ENCODE measurements at places on chromosomes 3 and 15. TPM values are rescaled to one million over a fixed set of nuclear protein-coding genes. Genes with fewer than 3 reads are reported as not detected.
A peak's percentile ranks its signal among the peaks of the same experiment; 100 is the strongest.

- DNase-seq: no peak
- H3K36me3 ChIP-seq: no peaks in the 10 kb centered on the region
- no peak overlapping the region for H3K4me3 ChIP-seq
- H3K27me3 ChIP-seq: peaks cover 3% of the 10 kb centered on the region
These were observed 108.3 kb upstream of the ETV5 start for GRCh38 chr3:186216900-186217819.

The PLIN1 gene
- 0.44 TPM for total RNA-seq

DNA sequence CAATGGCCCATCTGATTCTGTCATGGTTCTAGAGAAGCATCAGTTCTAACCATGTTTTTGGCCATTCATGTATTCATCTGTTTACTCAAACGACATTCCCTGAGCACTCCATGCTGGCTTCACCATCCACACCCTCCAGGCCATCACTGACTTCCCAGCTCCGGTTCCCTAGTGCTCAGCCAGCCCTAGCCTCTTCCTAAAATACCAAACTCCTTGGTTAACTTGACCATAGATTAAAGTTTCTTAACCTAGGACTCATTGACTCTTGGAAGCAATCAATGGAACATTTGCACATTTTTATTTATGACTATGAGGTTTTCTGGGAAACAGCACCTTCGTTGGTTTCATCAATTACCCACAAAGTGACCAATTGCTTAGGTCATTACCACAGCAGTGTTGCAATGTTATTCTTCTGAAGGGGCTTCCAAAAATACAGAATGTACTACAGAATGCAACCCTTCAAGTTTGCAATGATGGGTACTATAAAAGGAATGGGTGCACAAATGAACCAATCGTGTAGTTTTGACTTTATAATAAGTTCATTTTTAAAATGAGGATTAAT is 27.2 kb upstream of the SLC25A36 start:
- no peak for DNase-seq
- no peak overlapping the region for H3K4me3 ChIP-seq
- peaks cover 7% of the 10 kb centered on the region for H3K27me3 ChIP-seq
- no peaks in the 10 kb centered on the region for H3K36me3 ChIP-seq

DNA sequence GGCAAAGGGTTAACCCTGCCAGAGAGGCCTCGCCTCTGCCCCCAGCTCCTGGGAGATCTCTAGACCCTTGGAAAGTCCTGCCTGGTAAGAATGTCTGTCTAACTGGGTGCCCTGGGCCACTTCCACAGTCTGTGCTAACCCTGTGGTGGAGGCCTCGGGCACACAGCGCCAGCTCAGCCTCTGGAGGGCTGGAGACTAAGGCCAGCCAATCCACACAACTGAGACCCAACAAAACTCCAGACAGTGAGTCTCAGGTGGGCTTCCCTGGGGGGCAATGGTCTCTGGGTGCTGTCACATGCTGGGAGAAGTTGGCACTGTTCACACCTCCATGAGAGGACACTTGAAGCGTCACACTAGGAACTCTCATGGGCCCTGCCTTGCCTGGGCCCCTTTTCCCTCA is 19.5 kb downstream of the ZXDC start:
- no peaks in the 10 kb centered on the region for H3K27me3 ChIP-seq
- no peaks in the 10 kb centered on the region for H3K4me1 ChIP-seq
- H3K36me3 ChIP-seq: peaks cover 16% of the 10 kb centered on the region
- H3K4me3 ChIP-seq: no peak overlapping the region

- peaks cover 3% of the 10 kb centered on the region for H3K27me3 ChIP-seq
- H3K36me3 ChIP-seq: no peaks in the 10 kb centered on the region
- no peak overlapping the region for H3K27ac ChIP-seq
- H3K4me1 ChIP-seq: no peaks in the 10 kb centered on the region
- no peak for DNase-seq
These were observed 47.3 kb upstream of the BCL6 start for GRCh38 chr3:187792521-187792920.

DNA sequence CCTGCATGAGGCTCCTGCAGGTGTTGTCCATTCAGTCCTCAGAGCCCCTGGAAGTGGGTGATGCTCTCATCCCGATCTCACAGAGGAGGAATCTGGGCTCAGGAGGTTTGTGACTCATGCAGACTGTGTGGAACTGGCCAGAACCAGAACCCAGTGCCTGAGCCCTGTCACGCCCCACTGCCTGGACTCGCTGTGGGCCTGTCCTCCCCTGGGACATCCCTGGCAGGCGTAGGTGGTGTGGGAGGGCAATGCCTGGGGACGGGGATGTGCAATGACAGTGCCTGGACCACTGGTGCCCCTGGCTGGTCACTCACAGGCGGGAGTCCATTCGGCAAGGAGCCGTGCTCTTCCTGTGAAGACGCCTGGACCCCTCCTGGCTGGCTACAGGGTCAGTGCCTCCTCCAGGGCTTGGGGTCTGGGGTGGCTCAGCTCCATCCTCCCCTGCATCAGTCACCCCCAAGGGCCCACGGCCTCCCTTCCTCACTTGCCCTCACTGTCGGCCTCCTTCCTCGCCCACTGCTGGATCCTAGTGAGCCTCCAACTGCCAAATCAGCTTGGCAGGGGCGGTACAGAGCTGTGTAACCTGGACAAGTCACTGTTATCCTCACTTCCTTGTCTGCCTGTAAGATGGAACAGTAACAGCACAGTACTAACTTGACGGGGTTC is 14.9 kb downstream of the PSTPIP1 start:
- H3K27me3 ChIP-seq: no peaks in the 10 kb centered on the region
- H3K4me1 ChIP-seq: no peaks in the 10 kb centered on the region
- H3K27ac ChIP-seq: no peak overlapping the region
- DNase-seq: no peak
- H3K36me3 ChIP-seq: no peaks in the 10 kb centered on the region
- H3K4me3 ChIP-seq: no peak overlapping the region

GRCh38 chr3:29789686-29790085 is 508.8 kb downstream of the RBMS3 start:
- no peak overlapping the region for H3K27ac ChIP-seq
- DNase-seq: no peak
- no peaks in the 10 kb centered on the region for H3K36me3 ChIP-seq
- no peaks in the 10 kb centered on the region for H3K27me3 ChIP-seq
- H3K4me3 ChIP-seq: no peak overlapping the region
- no peaks in the 10 kb centered on the region for H3K4me1 ChIP-seq

DNA sequence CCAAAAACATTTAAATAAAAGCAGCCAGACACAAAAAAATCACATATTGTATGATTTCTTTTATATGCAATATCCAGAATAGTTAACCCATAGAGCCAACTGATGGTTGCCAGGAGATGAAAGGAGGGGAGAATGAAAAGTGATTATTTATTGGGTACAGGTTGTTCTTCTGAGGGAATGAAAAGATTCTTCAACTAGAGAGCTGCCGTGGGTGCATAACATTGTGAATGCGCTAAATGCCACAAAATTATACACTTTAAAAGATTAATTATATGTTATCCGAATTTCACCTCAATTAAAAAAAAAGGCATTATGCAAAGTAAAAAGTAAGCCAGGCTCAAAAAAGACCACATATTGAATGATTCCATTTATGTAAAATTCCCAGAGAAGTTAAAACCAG is 36.1 kb downstream of the PRKAR2A start:
- no peak for DNase-seq
- no peak overlapping the region for H3K27ac ChIP-seq
- H3K36me3 ChIP-seq: no peaks in the 10 kb centered on the region

DNA sequence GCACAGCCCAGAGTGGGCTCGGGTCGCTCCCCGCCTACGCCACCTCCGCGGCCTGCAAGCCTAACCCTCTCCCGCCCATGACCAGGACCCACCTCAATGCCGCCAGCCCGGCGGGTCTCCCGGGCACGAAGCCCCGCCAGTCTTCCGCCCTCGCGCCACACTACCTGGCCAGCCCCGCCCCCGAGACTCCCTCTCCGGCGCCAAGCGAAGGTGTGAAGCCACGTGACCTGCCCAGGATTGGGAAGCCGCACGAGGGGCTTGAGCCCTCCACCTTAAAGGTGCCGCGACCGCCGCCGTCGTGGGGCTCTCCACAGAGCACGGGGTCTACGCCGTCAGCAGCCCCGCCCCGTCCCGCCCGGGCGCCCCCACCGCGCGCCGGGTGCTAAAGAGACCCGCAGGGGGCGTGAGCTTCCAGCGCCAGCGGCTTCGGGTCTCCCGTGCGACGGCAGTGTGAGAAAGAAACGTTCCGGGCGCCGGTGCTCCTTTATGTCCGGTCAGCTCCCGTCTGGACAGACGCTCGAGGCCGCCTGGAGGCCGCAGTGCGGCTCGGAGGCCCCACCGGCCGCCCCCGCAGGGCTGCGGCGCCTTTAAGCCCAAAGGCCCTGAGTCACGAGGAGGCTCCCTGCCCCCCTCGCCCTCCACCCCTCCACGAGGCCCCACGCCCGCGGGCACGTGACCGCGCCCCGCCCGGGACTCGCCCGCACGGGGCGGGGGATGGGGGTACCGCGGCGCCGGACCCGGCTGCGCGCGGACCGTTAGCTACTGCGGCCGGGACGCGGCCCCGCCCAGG is at the start of gene CPEB1:
Gene CPEB1 (minus strand): TSS at position 319 of the 790 bp plus-strand sequence. CDS start 18,904 bp downstream, outside the sequence.
- H3K4me1 ChIP-seq: peaks cover 33% of the 10 kb centered on the region
- no peaks in the 10 kb centered on the region for H3K36me3 ChIP-seq
- peak within 1 kb of the TSS; percentile 51 for H3K4me3 ChIP-seq
- no peaks in the 10 kb centered on the region for H3K27me3 ChIP-seq
- DNase-seq: no peak

- H3K27me3 ChIP-seq: peaks cover 2% of the 10 kb centered on the region
- no peak overlapping the region for H3K4me3 ChIP-seq
- no peak overlapping the region for H3K27ac ChIP-seq
- H3K4me1 ChIP-seq: no peaks in the 10 kb centered on the region
- no peaks in the 10 kb centered on the region for H3K36me3 ChIP-seq
- no peak for DNase-seq
These were observed 16.7 kb upstream of the TBC1D21 start for GRCh38 chr15:73856458-73857192.

- no peaks in the 10 kb centered on the region for H3K36me3 ChIP-seq
- H3K27me3 ChIP-seq: no peaks in the 10 kb centered on the region
- H3K4me1 ChIP-seq: no peaks in the 10 kb centered on the region
- DNase-seq: no peak
These were observed 13.6 kb upstream of the AHSG start for GRCh38 chr3:186599142-186599784.

Measured in Panc1 (cell line).